Hematopoietic multipotent progenitor cell treated with erythropoietin and hydrocortisone succinate and interleukin-3 and kit ligand, for 4 days (in vitro differentiated cells): ENCODE measurements at places on chromosomes 7 and 10.

DNA sequence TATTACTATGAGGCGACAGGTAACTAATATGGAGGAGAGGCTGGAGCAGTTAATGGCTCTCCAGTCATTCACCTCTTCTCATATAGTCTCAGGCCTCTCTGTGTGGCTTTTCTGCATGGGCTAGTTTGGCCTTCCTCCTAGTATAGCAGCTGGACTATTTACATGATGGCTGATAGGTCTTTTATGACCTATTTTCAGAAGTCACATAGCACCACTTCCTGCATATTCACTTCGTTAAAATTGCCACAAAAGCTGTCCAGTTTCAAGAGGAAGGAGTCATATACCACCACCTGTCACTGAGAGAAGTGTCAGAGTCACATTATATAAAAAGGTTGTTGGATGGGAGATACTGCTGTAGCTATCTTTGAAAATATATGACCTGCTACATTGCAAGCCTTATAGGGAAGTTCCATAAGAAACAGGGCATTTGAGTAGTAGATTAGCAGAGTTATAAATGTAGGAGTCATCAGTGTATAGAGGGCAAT lies 8.0 kb upstream of the DMTF1 start:
- no peak for DNase-seq

DNA sequence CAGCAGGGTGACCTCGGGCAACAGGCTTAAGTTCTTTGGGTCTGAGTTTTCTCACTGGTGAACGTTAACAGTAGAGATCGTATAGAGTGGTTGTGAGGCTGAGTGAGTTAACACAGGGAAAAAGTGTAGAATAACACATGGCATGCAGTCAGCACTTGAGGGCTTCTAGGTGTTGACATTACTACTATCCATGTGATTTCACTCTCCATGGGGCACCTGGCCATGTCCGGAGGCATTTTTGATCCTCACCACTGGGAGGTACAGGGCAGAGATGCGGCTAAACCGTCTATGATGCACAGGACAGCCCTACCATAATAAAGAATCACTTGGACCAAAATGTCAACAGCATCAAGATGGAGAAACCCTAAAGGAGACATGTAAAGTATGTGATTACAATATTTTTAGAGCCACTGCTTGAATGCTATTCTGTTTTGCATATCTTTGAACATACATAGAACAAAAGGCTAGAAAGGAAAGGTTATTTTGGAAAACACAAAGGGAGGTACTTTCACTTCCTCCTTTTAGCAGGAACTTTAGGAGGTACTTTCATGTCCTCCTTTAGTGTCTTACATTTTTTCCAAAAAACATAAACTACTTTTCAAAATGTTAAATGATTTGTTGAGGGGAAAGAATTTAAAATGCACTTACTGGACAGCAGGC lies 44.3 kb downstream of the NOD1 start:
- DNase-seq, result no peak

DNA sequence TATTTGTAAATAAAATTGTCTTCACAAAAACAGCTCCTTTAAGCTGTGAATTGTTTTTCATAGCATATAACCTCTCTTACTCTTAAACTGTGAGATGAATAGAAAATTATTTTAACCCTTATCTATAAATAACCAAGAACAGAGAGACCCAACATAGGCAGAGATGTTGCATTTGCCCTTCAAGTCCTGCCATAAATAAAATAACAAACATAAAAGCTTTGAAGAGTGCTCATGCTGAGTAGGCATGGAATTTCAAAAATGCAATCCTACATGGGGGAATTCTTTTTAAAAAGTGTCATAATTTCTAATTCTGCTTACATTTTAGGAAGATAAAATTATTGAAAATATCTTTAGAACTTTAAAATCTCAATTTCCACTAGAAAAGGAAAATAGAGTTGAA lies 124.1 kb upstream of the FERD3L start:
- no peak for DNase-seq

DNA sequence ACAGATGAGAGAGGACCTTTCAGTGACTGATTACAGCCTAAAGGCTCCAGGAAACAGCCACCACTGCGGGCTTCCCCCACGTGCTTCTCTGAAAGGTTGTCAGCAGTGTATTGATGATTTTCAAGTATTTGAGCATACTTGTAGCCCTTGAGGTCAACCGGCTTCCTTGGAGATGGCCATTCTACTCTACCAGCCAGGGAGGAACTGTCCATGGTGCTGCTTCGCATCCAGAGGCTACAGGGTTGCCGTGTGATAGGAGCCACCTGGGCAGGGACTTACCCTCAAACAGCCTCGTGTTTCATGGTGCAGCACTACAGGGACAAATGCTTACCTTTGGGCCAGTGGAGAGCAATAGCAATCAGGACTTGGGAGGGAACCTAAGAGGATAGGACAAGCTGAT lies 179.5 kb downstream of the DPP6 start:
- DNase-seq, result peak; percentile 22
